ENCODE measurements at places on chromosomes 7 and 10.

DNA sequence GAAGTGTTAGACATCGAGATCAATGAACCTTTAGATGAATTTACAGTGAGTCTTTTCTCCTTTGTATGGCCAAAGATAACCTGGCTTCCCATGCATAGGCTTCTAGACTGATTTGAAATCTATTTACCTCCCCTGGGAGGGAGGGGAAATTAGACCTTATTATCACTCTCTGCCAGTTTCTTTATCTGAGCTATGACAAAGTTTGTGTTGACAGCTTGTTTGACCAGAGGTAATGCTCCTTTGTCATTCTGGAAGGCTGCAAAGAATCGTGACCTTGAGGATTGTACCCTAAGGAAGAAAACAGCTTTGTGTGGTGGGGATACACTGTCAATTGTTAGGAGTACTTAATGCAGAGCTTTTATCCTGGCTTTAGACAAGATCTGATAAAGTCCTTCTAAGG is 36.4 kb downstream of the RBM33 start:
- no peak for DNase-seq

- no peak for DNase-seq
These were observed 146.6 kb upstream of the PDE1C start for GRCh38 chr7:32216759-32217158.

DNA sequence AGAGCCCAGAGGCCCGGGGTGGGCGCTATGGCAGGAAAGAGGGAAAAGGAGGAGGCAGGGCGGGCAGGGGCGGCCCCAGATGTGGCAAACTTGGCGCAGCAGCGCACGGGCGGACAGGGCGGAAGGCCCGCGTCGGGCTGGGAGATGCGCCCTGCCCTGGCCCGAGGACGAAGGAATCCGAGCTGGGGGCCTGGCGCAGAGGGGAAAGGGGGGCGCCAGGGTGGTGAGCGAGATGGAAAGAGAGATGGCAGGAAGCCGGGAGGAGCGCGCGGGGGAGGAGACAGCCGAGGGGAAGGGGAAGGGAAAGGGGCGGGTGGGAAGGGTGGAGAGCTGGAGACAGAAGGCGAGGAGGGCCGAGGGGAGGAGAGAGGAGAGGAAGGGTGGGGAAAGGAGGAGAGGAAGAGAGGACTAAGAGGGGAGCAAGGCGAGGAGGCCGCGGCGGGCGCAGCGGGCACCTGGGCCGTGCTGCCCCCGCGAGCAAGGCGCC is at the start of gene MARVELD1:
Gene MARVELD1 (plus strand): TSS at position 392 of the 487 bp plus-strand sequence. CDS start 147 bp downstream, outside the sequence.
- no peak for DNase-seq

DNA sequence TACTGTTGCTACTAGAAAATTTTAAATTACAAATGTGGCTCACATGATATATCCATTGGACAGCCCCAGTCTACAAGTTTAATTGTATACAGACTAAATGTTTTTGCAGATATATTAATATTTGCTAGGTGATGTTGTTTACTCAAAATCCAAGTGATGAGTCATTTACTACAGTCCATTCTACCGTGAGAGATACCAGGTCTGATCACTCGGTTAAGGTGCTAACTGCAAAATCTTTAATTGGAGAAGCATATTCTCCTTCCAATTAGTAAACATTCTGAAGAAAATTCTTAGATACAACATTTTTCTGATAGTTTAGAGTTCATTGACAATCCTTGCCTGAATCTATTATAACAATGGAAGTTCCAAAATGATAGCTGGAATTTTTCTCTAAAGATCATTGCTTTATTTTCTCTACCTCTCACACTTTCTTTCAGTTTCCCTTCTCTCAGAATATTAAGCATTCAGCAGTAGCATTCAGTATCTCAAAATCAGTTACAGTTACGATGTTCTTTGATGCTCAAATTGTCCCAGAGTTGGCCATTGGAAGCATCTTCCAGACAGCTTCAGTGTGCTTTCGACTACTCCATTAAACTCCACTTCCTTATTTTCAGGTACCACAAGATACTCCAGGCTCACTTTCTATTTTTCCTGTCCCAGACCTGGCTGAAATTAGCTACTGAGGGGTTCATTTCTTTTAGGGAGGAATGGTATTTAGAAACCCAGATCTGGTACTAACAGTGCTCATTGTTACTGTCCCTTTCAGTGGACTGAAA is 2.3 kb downstream of the ABCB1 start:
- DNase-seq = no peak

GRCh38 chr10:130003166-130003565 is 39.1 kb upstream of the EBF3 start:
- DNase-seq = no peak

GRCh38 chr10:125012851-125013528 is 71.1 kb downstream of the ZRANB1 start:
- DNase-seq = no peak

GRCh38 chr10:65968871-65969270 is 957.0 kb upstream of the LRRTM3 start:
- no peak for DNase-seq

DNA sequence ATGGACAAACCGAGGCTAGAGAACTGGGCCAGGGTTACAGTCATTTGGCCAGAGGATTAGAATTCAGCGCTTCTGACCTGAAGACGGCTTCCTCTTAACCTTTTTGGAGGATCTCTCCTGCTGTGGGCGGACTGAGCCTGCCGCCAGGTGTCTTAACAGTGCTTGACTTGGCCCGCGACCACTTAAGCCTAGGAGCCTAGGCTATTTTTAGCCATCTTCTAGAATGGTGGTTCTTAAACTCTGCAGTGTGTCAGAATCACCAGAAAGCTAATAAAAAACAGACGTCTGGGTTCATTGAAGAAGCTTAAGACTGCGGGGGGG is 722 bp downstream of the MDH2 start:
- DNase-seq = no peak

GRCh38 chr10:91598211-91598977 is 34.5 kb downstream of the PPP1R3C start:
- no peak for DNase-seq

DNA sequence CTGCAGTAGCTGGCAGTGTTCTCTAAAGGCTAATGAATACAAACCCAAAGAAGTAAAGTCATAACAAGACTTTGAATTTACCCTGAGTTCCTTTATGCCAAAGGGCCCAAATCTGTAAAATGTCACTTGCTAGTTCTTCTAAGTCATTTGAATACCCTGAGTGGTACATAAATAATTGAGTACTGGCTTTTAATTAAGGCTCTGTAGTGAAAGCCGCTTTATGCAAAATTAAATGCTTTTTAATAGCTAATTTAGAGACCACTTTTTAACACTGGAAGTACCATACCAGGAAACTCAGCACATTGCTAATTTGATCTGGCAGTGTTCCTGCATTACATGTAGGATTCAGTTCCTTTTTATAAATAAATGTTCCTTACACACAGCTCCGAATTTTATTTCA is 24.0 kb upstream of the TSPAN13 start:
- DNase-seq = no peak

DNA sequence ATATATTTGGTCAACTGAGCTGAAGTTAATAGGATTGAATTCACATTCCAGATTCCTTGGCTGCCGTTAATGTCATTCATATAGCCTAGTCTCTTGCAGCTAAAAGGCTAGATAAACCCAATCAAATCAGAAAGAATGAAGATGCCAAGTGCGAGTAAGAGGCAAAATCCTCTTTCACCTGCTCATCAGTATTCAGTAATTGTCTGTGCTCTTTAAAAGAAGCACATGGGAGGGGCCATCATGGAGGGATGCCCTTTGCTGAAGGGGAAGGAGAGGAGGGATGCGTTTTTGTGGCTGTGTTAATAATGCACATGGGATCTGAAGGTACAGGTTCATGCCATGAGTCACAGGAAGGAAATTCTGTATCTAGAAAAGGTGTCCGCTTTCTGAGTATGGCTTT is 232.2 kb downstream of the TMEM178B start:
- DNase-seq = no peak

- no peak for DNase-seq
These were observed 94.0 kb upstream of the CDCA7L start for GRCh38 chr7:22039670-22040069.

- no peak for DNase-seq
These were observed 102.5 kb upstream of the CELF2 start for GRCh38 chr10:10915215-10915614.

DNA sequence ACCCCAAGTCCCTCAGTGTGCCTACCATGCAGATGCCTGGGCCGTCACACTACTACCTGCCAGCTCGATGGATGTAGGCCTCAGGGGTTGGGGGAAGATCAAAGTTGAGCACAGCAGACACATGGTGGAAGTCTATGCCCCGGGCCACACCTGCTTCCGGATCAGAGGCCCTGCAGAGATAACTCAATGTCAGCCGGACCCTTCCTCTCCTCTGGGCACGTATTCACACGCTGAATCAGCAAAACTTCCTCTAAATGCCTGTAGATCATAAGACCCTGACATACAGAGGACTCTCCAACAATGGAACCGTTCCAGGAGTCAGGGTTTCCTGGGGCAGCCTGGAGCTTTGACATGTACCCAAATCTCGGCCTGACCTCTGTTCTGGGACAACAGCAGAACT is 3.7 kb downstream of the DDX56 start:
- DNase-seq = no peak

DNA sequence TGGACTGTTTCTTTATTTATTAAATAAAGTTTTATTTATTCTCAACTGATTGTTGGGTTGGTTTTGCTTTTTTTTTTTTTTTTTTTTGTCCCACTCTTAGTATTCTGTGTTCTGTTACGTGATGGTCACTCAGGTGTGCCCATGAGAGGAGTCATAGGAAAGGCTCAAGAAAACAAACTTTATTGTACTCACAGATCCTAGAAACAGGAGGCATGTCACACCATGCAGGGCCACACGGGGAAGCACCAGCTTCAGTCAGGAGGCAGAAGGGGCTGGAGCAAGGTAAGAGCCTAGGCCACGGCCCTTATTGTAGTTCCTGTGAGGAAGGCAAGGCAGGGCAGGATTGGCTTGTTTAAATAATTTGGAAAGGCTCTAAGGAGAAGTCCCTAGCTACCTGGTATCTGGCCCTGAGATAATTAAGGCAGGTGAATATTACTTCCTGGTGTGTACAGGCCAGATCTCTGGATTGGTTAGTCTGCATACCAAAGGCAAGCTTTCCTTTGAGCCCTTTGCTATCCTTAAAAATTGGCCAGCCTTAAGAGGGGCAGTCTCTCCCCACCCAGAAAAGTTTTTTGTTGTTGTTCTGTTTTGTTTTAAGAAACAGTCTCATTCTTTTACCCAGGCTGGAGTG is 8.3 kb downstream of the ATOH7 start:
- no peak for DNase-seq

DNA sequence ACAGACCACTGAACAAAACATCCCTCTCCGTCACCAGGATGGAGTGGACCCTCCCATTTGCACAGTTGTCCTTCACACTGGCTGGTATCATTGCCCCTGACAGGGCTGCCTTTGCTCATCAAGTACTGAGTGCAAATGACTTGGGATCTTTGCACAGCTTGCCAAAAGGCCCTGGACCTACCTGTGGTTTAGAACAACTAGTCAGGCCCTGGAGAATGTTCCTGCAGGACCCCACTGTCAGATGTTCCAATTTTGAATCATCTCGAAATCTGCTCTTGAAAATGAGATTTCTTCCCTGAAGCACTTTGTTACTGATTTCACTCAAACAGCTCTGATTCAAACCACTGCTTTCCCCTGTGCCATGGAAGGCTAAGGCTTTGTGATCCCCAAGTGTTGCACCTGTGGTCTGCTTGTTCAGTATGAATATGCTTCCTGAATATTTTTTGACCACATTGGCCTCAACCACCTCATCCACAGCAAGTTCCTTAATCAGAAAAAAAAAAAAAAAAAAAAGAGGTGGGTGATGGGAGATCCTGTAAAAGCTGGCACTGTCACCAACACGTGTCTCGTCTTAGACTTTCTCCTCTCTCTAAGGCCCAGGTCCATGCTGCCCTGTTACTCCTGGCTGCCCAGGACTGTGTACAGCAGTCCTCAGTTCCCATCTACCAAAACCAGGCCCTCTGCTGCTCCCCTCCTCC is 2.7 kb upstream of the AOAH start:
- no peak for DNase-seq

DNA sequence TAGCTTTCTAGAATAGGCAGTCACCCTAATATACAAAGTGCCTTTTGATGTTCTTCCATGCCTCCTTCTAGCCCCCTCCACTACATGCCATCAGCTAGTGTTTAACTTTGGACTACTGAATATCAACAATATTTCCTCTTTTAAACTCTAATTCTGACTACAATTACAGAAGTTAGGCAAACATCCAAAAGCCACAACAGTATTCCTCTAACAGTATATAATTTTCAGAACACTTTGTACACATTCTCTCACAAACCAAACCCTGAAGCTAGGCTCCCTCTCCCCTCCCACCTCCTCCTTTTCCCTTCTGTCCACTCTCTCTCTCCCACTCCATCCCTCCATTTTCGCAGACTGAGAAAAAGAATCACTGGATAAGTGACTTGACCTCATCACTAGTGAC is 59.7 kb downstream of the CPEB3 start:
- no peak for DNase-seq

GRCh38 chr10:103808780-103809179 is 46.6 kb downstream of the SH3PXD2A start:
- DNase-seq = no peak

DNA sequence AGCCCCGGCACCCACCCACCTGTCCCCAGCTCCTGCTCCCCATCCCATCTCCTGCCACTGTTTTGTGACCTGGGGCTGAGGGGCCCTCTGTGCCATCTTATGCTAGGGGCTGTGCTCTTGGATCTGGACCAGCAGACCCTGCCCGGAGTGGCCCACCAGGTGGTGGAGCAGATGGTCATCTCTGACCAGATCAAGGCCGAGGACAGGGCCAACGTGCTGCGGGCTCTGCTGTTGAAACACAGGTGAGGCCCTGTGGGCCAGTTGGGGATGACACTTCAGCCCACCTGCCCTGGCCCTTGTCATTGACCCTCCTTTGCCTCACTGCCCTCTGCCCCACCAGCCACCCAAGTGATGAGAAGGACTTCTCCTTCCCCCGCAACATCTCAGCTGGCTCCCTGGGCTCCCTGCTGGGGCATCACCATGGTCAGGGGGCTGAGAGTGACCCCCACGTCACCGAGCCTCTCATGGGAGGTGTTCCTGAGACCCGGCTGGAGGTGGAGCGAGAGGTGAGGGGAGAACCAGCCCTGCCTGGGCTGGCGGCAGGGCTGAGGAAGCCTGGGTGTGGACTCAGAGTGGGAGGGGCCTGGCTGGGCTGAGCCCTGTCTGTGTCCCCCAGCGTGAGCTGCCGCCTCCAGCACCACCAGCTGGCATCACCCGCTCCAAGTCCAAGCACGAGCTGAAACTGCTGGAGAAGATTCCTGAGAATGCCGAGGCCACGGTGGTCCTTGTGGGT is 10.6 kb downstream of the FASTK start:
- no peak for DNase-seq

GRCh38 chr7:135859538-135859937 is 110.9 kb upstream of the FAM180A start:
- no peak for DNase-seq

DNA sequence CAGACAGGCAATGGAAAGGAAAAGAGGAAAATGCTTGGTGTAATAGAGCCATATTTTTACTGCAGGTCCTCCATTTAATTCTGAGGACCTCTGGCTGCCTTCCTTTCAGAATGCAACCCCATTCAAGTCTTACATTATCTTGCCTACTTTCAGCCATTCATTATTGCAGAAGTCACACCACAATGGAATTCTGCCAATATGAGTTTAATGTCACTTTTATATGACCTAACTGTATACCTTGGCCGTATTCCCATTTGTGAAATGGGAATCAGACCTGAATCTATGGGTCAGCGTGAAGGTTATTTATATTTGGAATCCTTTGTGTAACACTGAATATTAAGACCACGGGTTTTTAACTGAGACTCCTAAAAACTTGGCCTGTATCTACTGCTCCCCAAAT is 241.7 kb upstream of the AOAH start:
- DNase-seq = peak; percentile 65
